DMS 273 treated with DMSO at 0.1 percent for 48 hours (cell line): ENCODE measurements at places on chromosomes 3 and 15.

- DNase-seq: no peak
These were observed 17.5 kb upstream of the P2RY1 start for GRCh38 chr3:152817400-152817799.

GRCh38 chr3:66907136-66907535 lies 91.0 kb upstream of the KBTBD8 start:
- DNase-seq: no peak

DNA sequence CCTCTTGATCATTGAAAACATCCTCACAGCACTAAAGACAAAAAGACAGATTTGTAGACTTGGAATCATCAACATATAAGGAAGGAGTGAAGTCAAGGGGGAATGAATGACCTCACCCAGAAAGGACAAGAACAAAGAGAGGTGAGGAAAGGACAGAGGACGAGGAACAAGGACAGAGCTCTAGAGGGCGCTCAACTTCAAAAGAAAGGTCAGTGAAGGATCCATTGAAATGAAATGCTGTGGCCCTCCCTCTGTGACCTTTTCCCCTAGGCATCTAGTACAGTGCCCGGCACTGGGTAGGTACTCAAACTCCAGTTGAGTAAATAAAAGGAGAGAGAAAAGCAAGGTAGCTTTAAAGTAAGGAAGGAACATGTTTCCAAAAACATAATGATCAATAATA lies 2.6 kb downstream of the ATP8B4 start:
- DNase-seq: no peak

DNA sequence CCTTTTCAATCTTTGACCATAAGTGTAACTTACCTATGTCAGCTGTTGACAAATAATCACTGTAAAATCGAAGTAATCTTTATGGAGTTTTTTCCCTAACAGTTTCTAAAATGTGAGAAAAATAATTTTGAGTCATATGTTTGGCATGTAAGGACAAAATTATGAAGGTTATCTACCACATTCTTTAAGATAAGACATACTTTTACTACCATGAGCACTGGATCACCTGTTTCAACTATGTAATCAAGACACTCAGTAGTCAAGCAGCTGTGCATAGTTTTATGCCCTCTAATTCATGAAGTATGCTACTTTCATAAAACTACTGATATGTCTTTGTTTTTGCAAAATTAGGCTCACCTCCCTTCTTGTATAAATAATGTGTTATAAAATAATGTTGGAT lies 12.1 kb downstream of the FGF7 start:
- no peak for DNase-seq

GRCh38 chr3:112074006-112074405 lies 12.2 kb upstream of the C3orf52 start:
- DNase-seq: no peak

DNA sequence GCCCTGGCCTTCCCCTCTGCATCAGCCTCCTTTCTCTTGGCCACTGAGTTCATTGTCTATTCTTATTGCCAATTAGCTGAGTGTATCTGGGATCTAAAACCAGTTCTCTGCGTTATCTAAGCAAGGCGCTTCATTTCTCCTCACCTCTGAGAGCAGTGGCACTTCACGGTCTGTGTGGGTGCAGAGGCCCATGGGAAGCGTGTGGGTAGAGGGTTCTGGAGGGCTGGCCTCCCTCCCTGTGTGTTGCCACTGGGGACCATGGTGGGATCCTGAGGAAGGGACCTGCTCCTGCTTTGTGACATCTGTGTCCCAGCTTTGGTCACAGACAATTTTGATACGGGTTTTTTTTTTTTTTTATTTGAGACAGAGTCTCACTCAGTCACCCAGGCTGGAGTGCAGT lies 32.7 kb downstream of the EDEM1 start:
- DNase-seq: no peak

DNA sequence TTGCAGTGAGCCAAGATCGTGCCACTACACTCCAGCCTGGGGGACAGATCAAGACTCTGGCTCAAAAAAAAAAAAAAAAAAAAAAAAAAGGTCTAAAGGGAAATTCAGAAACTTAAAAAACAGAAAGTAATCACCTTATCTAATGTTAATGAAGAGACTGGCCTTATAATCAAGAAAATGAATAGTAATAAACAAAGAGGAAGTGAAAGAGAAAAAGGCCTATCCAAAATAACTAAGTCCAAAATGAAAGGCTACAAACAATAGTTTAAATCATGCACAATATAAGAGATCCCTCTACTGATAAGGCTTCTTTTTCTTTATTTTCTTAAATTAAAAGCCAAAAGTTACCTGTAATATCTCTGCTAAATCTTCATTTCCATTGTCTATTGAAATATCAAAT lies 37.1 kb upstream of the HDC start:
- DNase-seq: no peak

DNA sequence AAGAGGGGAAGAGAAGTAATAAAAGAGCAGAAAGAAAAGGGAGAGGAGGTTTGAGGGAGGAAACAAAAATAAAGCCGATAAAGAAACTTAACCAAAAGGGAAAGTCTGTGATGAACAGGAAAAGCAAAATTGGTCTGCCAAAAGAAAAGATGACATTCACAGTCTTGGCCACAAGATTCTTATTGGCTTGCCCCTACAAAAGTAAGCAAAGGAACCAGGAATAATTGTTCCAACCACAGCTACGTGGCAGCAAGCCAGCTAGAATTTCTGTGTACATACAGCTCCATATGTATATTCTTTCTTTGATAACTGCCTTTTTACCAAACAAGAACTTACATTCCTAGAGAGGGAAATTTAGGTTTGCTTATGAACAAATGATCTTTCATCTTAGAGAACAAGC lies 79.6 kb downstream of the MLH1 start:
- no peak for DNase-seq

- no peak for DNase-seq
These were observed 592.8 kb downstream of the FOXP1 start for GRCh38 chr3:70990723-70991122.

GRCh38 chr3:152785051-152785450 lies 49.9 kb upstream of the P2RY1 start:
- no peak for DNase-seq

DNA sequence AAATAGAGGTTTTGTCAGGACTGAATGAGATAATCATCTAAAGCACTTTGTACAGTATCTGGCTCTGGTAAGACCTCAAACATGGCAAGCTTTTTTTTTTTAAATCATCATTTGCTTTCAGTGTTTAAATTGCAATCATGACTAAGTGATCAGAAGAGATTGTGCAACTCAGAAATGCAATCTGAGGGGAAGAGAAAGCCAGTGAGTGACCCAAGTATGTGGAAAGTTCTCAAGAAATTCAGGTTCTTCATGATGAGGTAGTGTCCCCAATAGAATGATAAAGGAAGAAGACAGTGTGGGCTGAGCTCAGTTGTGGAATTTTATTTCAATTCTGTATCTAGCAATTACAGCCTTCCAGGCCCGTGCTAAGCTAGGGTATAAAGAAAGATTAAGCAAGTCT lies 132.2 kb upstream of the TBC1D5 start:
- no peak for DNase-seq

- no peak for DNase-seq
These were observed 65.1 kb downstream of the MEGF11 start for GRCh38 chr15:66188464-66188863.

- DNase-seq: no peak
These were observed 431.9 kb upstream of the AGTR1 start for GRCh38 chr3:148265841-148266240.

- DNase-seq: no peak
These were observed 49.1 kb upstream of the KLF13 start for GRCh38 chr15:31277335-31278060.

- DNase-seq: peak; percentile 44
These were observed 10.6 kb downstream of the MAPKAPK3 start for GRCh38 chr3:50627407-50628051.

DNA sequence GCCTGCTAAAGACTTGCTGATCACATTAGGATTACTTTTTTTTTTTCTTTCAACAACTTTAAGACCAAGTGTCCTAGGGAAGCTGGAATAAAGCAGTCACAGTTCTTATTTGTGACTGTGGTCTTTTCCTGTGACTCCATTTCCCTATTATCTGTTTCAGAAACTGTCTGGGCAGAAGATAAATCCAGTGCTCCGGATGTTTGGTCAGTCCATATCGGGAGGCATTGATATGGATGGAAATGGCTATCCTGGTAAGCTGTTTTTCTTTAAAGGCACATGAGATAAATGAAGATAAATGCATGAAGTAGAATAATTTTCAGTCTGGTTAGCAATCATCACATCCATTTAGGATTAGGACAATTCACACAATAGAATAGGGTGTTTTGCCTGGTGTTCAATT lies 338.3 kb upstream of the CTDSPL start:
- DNase-seq: no peak

GRCh38 chr15:73078291-73078690 lies 26.0 kb downstream of the NEO1 start:
- DNase-seq: no peak

- DNase-seq: no peak
These were observed 48.3 kb upstream of the ATP2B2 start for GRCh38 chr3:10553591-10554235.

GRCh38 chr15:81497238-81497637 lies 123.2 kb upstream of the TMC3 start:
- no peak for DNase-seq

GRCh38 chr3:86948822-86949221 lies 42.1 kb downstream of the VGLL3 start:
- no peak for DNase-seq

- no peak for DNase-seq
These were observed 548.8 kb upstream of the MDFIC2 start for GRCh38 chr3:70861234-70861633.

GRCh38 chr15:56045068-56045748 lies 51.8 kb upstream of the NEDD4 start:
- DNase-seq: no peak

- no peak for DNase-seq
These were observed 15.1 kb upstream of the SATB1 start for GRCh38 chr3:18440066-18440722.

GRCh38 chr3:112619295-112619694 lies 21.6 kb downstream of the CCDC80 start:
- no peak for DNase-seq

GRCh38 chr15:68299436-68299835 lies 21.9 kb downstream of the FEM1B start:
- DNase-seq: no peak

GRCh38 chr15:99009741-99010330 lies 2.2 kb upstream of the PGPEP1L start:
- DNase-seq: no peak

DNA sequence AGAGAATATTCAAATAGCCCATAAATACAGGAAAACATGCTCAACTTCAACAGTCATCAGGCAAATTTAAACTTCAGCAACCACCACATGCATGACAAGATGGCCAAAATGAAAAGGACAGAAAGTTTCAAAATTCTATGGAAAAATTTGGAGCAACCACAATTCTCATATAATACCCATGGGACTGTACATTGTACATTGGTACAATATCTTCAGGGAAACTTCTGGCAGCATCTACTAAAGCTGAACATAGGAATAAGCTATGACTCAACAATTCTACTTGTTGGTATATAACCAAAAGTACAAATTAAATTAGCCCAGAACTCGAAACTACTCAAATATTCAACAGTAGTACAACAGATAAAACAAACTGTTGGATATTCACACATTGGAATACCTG lies 847.6 kb downstream of the TBL1XR1 start:
- DNase-seq: no peak

DNA sequence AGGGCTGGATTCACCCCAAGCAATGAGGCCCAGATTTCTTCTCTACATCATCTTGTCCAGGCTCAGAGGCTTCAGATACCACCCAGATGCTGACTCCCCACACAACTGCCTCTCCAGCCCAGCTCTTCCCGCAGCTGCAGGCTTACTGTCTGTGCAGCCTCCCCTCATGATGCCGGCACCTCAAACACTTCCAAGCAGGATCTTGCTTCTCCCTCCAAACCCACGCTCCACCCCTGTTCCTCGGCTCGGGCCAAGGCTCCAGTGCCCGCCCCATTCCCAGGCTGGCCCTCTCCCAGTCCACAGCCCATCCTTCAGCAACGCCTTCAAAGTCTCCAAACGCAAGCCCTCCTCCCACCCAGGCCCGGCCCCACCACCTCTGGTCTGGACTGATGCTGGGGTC lies 159.2 kb upstream of the LINGO1 start:
- no peak for DNase-seq

DNA sequence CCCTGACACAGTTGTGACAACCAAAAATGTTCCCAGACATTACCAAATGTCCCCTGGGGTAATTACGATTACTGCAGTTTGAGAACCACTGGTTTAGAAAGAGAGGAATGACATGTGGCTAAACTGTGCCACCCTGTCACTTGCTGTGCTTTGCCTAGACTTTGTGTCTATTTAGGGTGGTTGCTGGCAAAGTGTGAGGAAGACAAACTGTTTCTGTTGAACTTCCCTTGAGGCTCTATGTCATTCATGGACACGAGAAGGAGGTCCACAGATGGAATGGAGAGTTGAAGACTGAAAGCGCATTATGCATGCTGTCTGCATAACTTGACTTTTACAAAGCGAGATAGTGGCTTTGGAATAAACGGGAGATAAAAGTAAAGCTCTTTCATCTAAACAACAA lies 316.7 kb downstream of the FEZF2 start:
- no peak for DNase-seq

GRCh38 chr15:41919954-41920538 lies 26.2 kb upstream of the SPTBN5 start:
- DNase-seq: no peak

DNA sequence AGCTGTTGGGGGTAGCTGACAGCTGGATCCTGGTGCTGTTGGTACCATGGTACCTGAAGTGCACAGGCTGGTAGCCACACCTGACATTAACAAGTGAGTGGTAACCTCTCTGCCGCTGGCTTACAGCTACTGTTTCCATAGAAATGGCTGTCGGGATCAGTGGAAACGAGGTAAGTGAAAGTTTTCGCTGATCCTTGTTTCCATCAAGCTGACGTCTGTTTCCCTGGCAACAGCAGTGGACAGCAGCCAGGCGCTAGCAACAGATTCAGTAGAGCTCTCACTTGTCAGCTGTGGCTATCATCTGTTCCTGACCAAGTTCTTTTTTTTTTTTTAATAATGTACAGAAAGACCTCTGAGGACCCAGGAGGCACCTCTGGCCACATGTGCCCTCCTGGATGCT lies 166.2 kb downstream of the CHDH start:
- no peak for DNase-seq

DNA sequence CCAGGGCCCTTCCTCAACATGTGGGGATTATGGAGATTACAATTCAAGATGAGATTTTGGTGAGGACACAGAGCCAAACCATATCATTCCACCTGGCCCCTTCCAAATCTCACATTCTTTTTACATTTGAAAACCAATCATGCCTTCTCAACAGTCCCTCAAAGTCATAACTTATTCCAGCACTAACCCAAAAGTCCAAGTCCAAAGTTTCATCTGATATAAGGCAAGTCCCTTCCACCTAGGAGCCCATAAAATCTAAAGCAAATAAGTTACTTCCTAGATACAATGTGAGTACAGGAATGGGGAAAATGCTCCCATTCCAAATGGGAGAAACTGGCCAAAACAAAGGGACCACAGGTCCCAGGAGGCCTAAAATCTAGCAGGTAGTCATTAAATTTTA lies 309.5 kb upstream of the SLITRK3 start:
- DNase-seq: no peak

DNA sequence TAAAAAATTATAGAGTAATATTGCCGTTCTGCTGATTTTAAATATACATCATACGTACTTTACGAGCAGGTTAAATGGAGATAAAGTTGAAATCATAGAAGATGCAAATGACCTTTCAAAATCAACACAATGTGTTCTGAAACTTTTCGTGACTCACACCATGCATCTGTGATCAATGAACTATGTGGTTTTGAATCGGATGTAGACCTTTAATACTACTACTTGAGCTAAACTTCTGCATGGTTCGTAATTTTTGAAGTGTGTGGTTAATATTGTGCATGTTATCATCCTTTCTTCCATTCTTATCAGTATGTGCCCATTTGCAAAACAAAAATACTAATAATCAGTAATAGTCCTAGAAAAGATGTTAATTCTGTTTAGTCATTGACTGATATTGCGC lies 58.9 kb downstream of the GASK1A start:
- DNase-seq: no peak
